ENCODE measurements at places on chromosomes 7 and 10. TPM values are rescaled to one million over a fixed set of nuclear protein-coding genes. Genes with fewer than 3 reads are reported as not detected.

The ATP5F1C gene
- polyA plus RNA-seq, result 695 TPM

GRCh38 chr7:8597565-8597964, 164.2 kb downstream of the NXPH1 start:
- DNase-seq, result no peak

DNA sequence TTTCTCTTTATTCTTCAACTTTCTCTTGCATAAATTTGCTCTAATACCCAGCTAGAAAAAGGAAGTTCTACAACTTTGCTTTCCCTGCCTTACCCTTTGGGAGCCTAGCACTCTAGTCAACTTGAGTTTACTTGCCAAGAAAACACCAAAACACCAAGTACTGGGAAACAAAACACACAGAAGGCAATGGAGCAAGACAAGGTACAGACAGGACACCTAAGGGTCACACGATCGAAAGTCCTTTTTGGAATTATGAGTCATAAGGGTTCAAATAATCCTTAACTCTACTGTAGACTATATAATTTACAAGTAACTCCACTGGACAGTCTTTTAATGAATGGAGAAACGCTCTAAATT, 42.6 kb upstream of the ANAPC16 start:
- no peak for DNase-seq

DNA sequence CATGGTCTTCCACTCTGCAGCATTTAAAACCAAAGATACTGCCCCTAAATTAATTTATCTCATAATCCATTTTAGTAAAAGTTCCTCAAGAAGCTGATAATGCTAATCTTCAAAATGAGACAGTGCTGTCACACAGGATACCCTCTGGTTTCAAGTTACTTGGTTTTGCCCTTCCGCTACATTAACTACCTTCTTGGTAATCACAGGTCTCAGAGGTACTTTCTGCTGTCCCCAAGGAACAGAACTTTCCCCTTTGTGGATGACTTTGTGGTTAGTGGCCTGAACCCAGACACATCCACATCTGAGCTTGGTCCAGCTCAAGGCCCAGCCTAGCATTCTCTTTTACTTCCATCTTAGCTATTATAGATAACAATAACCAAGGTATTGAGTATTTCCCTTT, 88.8 kb upstream of the TMEM26 start:
- no peak for DNase-seq

The VSTM4 gene
- polyA plus RNA-seq, result 7.4 TPM
